ENCODE measurements at places on chromosomes 6 and 20.
A peak's percentile ranks its signal among the peaks of the same experiment; 100 is the strongest.

GRCh38 chr6:38589367-38589720, 50.4 kb downstream of the BTBD9 start:
- DNase-seq, result no peak

DNA sequence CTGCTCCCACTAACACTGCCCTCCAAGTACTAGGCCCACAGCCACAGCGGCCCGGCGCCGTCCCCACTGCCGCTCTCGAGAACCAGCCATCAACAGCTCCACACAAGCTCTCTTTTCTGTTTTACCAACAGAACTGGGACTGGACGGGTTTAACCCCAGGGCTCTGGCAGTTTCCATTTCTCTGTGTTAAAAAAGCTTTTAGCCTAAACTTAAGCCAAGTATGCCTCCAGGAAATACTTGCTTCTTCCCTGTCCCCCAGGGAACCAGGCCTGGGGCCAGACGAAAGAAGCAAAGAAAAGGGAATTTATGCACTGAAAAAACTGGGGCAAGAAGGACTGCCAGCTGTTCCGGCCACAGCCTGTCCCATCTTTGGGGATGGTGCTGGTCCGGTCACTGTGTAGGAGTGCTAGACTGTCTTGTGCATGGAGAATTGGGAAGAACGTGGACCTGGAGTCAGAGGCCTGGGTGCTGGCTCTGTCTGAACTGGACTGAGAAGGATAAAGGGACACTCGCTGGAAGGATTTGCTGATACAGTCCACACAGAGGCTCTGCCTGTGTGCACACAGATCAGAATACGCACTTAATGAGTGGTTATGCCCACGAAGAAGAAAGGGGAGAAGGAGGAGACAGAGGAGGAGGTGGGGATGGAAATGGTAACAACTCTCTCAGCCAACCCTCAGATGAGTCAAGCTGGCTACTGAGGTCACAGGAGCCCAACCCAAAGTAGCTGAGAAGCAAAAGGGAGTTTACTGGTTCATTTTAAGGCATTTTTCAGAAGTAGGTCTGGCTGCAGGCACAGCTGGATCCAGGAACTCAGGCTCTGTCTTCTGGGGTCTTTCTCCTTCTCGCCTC, 254.4 kb upstream of the PMEPA1 start:
- no peak for DNase-seq

DNA sequence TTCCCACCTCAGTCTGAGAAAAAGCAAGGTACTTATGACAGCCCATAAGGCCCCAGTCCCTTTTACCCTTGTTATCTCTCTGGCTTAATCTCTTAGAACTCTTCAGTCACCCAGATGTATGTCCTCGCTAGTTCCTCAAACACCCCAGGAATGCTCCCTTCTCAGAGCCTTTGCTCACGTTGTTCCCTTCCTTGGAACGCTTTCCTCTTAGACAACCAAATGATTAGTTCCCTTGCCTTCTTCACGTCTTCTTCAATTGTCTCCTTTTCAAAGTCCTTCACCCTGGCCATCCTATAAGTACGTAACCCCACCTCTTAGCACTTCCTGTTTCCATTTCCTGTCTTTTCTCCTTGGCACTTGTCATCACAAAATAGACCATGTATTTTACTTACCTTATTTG, 1.1 kb upstream of the APOBEC2 start:
- DNase-seq, result no peak

DNA sequence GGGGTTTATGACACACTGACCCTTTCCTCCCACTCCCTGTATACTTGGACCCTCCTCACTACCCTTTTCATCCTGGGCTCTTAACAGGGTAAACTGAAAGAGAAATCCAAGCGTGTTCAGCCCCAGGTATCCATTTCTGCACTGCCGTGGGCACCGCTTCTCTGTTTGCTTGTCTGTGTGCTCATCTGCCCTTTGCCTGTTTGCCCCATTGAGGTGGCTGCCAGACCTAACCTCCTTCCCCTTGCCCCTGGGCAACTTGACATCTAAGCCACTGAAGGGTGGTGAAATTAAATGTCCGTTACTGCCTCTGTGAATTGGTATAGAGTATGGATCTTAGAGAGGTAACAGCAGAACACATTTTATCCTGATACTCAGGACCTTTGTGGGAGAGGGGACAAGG, 38.7 kb downstream of the ACSS2 start:
- no peak for DNase-seq

GRCh38 chr6:152268846-152269442, 368.2 kb downstream of the SYNE1 start:
- no peak for DNase-seq

DNA sequence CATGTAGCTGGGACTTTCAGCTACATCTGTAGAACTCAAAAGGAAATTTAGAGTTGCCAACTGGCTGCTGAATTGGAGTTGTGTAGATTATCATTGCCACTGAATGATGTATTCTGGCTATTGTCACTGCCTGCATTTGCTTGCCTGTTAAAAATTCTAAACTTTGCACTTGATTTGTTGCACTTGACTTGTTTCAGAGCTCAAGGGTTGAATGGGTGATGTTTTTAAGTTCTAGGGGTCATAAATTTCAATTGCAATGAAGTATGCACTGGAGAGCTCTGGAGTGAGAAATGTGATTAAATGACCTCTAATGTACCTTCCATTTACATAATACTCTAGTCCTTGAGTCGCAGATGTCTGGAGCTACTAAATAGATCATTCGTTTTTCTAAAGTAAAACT, 102.4 kb downstream of the TNFRSF21 start:
- DNase-seq, result no peak

- DNase-seq, result no peak
Observed at GRCh38 chr6:70863343-70863742, 93.5 kb downstream of the B3GAT2 start.

- peak; percentile 54 for DNase-seq
Observed at GRCh38 chr6:18388942-18389341, 1.8 kb downstream of the RNF144B start.

- DNase-seq, result no peak
Observed at GRCh38 chr6:30700340-30700739, 9.6 kb upstream of the NRM start.

DNA sequence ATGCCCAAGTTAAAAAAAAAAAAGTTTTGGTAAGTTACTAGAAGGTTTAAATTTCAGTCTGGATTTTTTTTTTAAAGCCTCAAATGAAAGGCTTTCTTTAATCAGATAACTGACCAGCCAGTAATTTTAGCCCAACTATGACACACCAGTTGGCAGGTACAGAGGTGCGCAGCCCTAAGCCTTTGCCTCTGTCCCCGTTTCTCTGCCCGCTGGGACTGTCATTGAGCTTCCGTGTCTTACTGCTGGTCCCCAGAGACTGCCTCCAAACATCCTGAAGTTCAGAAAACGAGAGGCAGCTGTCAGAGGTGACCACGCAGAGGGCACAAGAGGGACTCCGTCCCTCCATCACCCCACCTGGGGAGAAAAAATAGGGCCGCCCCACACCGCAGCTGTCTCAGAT, 118.2 kb downstream of the RPS12 start:
- no peak for DNase-seq

DNA sequence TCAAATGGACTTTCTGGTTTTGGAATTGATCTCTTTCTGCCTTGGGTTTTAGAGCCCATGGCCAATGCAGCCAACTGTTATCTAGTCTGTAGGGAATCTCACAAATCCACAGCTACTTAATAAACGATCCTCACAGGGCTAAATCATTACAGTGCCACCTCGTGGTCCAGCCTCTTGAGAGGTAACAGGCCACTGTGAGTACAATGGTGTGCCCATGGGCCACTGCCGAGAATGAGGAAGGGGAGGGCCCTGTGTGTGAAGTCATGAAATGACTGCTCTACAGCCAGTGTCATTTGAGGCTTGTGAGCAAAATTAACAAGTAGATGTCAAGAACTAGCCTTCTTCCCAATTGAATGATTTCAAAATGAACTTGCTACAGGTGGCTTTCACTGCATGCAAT, 54.3 kb upstream of the GMPR start:
- DNase-seq, result no peak

DNA sequence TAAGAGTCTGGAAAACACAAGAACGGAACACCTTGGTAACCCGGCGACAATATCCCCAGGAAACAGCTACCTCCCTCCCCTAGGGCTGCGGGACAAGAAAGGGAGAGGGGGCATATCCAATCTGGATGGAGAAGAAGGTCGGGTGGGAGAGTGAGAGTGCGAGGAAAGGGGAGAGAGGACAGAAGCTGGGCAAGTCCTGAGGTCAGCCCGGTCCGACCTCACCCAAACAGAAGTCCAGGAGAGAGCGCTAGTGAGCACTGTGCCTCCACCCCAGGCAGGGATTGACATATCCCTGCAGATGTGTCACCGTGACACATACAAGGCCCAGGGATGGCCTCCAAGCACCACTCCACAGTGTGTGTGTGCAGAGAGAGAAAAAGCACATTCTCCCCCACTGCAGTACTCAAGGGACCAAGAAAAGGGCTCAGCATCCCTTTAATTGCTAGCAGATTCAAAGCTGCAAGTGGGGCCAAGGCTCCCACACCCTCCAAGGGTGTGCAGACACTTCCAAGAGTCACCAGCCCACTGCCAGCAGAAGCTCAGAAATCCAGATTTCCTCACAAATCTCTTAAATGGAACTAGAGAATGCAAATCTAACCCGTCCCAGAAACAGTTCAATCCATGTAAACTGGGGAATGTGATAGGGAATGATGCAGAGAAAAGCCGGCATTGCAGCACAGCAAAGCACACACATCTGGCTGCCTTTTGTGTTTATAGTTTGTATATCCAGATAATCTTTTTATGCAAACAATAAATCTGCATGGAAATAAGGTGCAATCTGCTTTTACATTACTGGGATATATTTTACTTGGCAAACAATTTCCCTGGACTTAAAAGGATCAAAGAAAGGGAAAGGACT, 3.1 kb downstream of the PXDC1 start:
- DNase-seq, result no peak

- DNase-seq, result no peak
Observed at GRCh38 chr6:129725341-129725740, 15.4 kb upstream of the ARHGAP18 start.

- DNase-seq, result no peak
Observed at GRCh38 chr6:125577124-125577662, 172.2 kb upstream of the HEY2 start.

- no peak for DNase-seq
Observed at GRCh38 chr6:170455335-170455979, 97.7 kb downstream of the PSMB1 start.

GRCh38 chr20:34916774-34917354, 38.7 kb downstream of the GSS start:
- DNase-seq, result no peak
